ENCODE measurements at places on chromosomes 5 and 9.

DNA sequence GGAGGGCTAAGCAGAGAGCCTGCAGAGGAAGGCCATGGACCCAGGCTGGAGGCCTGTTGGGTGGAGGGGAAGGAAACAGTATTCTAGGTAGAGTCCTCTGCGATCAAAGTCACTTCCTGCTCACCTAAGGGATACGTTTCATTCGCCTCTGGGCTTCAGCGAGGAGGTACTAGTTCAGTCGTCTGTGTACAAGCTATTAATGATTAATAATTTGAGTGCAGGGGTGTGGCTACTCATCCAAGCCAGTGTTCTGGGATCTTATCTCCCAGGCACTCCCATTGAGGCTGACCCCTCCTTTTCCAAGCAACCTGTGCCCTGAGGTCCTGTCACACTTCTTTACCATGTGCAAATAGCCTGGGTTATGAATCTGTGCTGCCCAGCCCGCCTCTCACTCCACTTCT lies 25.2 kb downstream of the RALGPS1 start:
- no peak for DNase-seq

GRCh38 chr5:71809446-71809845 lies 90.4 kb downstream of the CARTPT start:
- DNase-seq: no peak

DNA sequence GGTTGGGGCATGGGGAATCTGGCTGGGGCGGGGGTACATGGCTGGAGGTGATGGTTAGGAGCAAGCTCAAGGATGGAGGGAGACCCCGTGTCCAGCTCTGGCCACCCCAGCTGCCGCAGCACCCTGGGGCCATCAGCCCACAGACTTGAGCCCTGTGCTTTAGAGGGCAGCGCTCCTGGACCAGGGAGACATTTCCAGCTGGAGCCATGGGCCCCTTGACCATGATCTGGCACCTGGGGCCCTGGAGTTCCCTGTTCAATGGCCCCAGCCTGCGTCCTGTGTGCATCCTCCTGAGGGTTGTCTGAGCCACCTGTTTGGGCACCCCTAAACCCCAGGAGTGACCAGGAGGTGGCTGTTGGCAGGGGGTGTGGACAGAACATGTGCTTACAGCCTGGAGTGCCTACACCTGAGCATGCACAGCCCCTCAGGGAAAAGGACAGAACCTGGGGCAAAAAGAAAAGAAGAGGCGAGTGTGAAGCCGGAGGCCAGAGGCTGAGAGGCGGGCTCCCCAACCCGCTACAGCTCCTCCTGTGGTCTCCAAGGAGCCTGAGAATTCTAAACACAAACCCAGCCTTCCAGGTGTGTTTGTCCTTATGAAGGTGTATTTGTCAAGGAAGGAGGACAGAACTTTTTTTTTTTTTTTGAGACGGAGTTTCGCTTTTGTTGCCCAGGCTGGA lies 126.7 kb downstream of the C9orf50 start:
- no peak for DNase-seq

DNA sequence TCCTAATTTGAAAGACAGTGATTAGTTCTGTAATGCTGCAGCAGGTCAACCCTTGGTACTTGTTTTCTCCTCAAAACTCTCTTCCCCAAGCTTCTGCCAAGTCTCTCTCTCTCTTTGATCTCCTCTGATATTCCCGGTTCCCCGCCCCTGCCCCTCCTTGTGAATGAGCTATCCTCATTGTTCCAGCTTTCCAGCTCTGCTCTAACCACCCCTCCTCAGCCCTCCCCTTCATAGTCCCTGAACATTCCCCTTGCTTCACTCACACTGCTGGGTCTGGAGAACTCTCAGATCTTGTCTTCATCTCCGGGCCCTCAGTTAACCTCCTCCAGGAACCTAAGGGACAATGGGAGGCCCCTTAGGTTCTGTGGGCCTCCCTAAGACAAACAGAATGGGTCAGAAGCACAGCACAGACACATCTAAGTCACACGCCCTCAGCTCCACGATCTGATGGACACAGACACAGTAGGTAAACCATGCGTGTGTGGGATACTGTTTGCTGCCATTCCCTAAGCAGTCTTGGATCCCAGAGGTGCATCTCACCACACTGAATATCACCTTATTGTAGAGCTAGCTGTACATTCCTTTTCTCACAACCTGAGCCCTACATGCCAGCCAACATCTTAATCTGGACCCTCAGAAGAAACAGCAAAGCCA lies 17.4 kb upstream of the LARP1 start:
- no peak for DNase-seq

DNA sequence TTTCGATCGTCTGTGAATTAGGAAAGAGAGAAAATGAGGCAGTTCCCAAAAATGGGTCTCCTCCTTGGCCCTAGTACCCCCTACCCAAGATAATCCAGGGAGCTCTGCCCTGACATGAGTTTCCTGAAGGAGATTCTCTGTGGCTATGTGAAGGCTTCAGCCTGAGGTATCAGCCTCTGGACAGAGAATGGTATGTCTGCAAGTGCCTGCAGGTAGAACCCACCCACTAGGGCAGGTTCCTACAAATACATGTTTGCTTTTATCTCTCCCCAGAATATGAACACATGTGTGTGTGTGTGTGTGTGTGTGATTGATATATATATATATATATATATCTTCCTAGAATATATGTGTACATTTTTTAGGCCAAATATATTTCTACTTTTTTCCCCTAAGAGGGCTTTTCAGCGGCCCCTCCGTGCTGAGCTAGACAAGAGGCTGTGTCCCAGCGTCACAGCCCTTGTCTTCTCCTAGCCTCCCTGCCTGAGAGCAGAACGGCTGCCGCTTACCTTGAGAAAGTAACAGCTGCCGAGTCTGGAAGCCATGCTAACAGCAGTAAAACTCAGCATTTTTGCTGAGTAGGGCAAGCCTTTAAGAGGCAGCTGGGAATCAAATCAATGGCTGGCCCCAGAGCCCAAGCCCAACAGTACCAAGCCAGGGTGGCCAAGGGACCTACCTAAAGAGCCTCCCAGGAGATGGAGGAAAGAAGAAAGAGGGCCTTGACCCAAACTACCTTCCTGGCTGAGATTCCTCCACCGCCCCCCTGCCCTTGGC lies 2.1 kb downstream of the BRINP1 start:
- no peak for DNase-seq
